Naive thymus-derived CD8-positive, alpha-beta T cell (primary cell): ENCODE measurements at places on chromosomes 11 and 22. TPM values are rescaled to one million over a fixed set of nuclear protein-coding genes. Genes with fewer than 3 reads are reported as not detected.

SCN3B gene
- total RNA-seq: not detected

FOLH1 gene
- not detected for total RNA-seq

JAML gene
- total RNA-seq: 161 TPM

KCNJ11 gene
- 0.26 TPM for total RNA-seq

HTR3B gene
- not detected for total RNA-seq

POTEH gene
- total RNA-seq: not detected

SCN4B gene
- not detected for total RNA-seq

OR5M3 gene
- not detected for total RNA-seq

ELFN2 gene
- total RNA-seq: 0.88 TPM

TRIM21 gene
- total RNA-seq: 27.8 TPM

ZNF215 gene
- total RNA-seq: 0.16 TPM

SYT13 gene
- total RNA-seq: not detected

MMP12 gene
- not detected for total RNA-seq

TMPRSS5 gene
- total RNA-seq: 1.2 TPM

TRPM5 gene
- 0.69 TPM for total RNA-seq

AQP11 gene
- 1.1 TPM for total RNA-seq

RTN4RL2 gene
- total RNA-seq: not detected

HTR3A gene
- total RNA-seq: not detected

LAMTOR1 gene
- 66.8 TPM for total RNA-seq

P2RY6 gene
- not detected for total RNA-seq

CAPN5 gene
- 9.9 TPM for total RNA-seq

SLC15A3 gene
- 13.6 TPM for total RNA-seq

CARD16 gene
- total RNA-seq: 41.5 TPM

PLAAT2 gene
- total RNA-seq: not detected

MTMR2 gene
- 14.1 TPM for total RNA-seq

KCNJ4 gene
- total RNA-seq: not detected
